ENCODE measurements at places on chromosomes 13 and 19.

- no peak for DNase-seq
These were observed 19.8 kb upstream of the ATP11A start for GRCh38 chr13:112669881-112670499.

DNA sequence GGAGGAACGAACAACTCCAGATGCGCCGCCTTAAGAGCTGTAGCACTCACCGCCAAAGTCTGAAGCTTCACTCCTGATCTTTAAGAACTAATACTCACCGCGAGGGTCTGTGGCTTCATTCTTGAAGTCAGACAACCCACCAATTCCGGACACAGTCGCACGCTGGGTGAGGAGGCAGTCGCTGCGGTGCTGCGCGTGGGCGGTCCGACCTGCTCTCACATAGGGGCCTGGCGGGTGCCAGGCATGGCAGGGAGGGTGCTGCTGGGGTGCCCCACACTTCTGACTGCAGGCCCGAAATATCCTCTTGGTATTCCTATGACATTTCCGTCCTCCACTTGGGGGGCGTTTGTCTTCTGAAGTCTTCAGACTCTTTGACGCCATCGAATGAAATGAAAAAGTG, 7.4 kb upstream of the MICU2 start:
- DNase-seq, result no peak

DNA sequence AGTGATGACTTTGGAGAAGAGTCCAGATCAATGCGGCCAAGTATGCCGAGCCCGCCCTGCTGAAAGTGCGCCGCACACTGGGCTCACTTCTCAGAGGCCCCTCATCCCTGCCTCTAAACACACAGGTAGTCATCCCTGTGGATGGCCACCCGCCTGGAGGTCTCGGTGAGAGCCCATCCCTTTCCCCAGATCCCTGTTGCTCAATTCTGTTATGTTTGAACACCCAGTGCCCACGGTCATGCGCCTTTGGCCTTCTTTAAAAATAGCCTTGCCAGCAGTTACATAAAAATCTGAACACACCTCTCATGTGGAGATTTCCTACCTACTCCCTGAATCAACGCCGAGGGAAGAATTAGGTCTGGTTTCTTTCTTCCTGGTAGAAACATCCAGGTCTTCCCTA, 11.9 kb downstream of the ELAVL1 start:
- no peak for DNase-seq

DNA sequence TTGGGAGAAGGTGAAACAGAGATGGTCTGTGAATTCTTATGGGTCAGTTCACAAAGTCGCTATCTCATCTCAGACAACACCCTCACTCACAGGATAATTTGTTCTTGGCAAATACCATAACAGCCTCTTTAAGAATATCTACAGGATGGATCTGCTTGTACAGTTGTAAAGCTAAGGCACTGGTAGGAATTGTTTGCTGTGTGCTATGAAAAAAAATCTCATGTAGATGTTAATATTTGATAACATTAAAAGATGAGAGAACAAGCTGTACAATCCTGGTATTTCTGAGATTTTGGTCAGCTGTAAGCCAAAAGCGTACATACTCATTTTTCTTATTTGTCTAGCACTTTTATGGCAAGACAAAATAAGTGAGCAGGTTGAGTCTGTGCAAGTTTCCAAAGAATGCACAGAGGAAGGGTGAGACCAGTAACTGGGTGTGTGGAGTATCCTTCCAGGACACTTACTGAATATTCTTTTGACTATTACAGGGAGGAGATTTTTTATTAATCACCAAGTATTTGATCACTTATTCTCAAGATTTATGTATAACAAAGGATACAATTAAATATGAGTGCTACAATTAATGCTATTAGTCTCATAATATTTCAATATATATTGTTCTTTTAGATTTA, 814.5 kb upstream of the MIR17HG start:
- no peak for DNase-seq

GRCh38 chr19:15200553-15201364, at the start of gene NOTCH3:
Gene NOTCH3, minus strand, starts transcription at chr19:15200995. Its CDS starts 90 bp downstream, at chr19:15200905.
- DNase-seq, result no peak

GRCh38 chr19:36113894-36114720, 568 bp downstream of the POLR2I start:
- DNase-seq, result peak; percentile 30

DNA sequence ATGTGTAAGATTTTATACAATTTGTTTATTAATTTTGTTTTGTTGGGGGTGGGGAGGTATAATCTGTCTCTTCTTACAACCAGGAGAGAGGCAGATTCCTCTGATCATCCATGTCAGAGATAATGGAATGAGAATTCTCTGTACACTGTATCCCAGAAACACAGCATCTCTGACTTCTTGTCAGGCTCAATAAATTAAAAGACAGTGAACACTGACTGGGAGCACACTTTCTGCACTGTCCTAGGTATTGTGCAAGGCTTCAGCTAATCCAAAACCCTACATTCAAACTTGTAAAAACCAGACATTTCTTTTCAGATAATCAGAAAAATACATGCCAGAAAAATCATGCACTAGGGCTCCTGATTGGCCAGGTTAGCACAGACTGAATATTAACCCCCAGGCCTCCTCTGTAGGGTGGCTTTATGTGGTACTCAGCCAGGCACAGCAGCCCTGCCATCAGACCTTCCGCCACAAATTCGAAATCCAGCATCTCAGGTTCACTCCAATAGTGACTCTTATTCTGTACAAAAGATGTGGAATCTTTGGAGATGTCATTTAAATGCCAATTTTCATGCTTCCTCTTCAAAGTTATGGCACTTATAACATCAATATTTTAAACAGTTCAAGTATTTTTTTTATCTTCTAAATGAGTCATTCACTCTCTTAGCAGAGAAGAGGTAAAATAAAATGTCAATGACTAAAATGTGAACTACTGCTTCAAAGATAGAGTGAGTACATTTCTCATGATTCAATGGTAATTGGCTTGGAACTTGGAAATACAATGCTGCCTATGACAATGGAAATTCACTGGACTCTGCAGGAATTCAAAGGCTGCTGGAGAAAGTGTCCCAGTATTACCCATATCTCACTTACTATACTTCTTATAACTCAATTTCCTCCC, 211.5 kb downstream of the KLF12 start:
- no peak for DNase-seq

DNA sequence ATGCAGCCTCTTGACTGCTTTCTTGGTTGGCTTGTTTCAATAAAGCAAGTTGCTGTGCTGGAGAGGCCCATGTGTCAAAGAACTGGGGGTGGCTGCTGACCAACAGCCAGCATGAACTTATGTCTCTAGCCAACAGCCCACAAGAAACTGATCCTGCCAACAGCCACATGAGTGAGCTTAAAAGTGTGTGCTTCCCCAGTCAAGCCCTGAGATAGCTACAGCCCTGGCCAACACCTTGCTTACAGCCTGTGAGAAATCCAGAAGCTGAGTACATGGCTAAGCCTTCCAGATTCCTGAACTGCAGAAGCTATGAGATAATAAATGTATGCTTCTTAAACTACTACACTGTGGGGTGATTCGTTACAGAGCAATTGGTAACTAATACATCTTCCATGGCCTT, 38.9 kb upstream of the IPO5 start:
- DNase-seq, result no peak

- no peak for DNase-seq
These were observed 105.5 kb downstream of the ZAR1L start for GRCh38 chr13:32209652-32210051.

GRCh38 chr13:23497191-23497590, 63.7 kb upstream of the SACS start:
- DNase-seq, result no peak
